ENCODE measurements at places on chromosomes 11 and 22. TPM values are rescaled to one million over a fixed set of nuclear protein-coding genes. Genes with fewer than 3 reads are reported as not detected.

The TTC36 gene
- 0.68 TPM for total RNA-seq

The SUSD2 gene
- total RNA-seq, result 1.2 TPM

The MAPK12 gene
- 3.1 TPM for total RNA-seq

The GDPD4 gene
- not detected for total RNA-seq

The CCDC15 gene
- total RNA-seq, result 6.6 TPM

The DAGLA gene
- total RNA-seq, result 0.14 TPM

The MIOX gene
- not detected for total RNA-seq

Data from activated naive CD8-positive, alpha-beta T cell treated with anti-CD3 and anti-CD28 coated beads, Interleukin-2, amount 10 ng/mL, durations not matched to agents 7 days and 5 days (primary cell).